Stimulated activated CD8-positive, alpha-beta memory T cell treated with anti-CD3 and anti-CD28 coated beads, Interleukin-2, amount 100 ng/mL, for 1 hour (primary cell): ENCODE measurements at places on chromosomes 16 and 17.

DNA sequence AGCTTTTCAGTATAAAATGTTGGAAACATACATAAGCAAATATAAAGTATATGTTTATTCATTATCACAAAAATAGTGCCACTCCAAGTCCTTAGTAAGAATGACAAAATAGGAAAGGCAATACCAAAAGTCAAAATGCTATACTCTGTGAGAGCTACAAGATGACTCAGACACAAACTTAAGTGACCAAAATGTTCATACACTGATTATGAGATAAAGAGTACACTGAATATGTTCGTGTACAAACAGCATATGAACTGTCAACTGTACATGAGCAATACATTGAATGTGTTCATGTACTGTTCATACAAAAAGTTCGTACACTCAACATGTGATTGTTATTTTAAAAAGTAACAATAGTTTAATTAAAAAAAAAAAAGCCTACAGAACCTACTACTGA lies 103.3 kb downstream of the CA4 start:
- no peak for DNase-seq

DNA sequence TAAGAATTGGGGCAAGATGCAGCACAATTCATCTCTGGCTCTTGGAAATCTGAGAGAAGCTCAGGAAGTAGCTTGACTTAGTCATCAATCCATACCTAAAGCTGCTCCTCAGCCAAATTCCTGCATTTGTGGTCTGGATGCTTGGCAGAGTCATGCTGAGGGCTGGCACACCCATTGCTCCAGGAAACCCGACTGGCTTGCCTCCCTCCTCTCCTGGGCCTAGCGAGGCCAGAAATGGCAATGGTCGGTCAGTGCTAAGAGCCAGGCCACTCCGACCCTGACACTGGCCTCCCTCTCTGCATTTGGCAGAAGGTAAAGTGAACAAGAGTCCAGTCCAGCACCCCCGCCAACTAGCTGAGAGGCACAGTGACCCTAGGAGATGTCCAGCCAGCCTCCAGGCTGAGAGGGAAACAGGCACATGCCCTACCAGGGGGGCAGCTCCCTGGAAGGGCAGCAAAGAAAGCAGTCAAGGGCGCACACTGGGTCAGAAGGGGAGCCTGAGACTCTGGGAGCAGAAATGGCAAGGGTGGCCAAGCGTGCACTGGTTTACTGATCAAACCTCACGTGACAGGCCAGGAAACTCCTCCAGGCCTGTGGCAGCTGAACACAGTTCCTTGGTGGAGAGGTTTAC lies 10.0 kb downstream of the POLDIP2 start:
- no peak for DNase-seq

GRCh38 chr16:67050796-67051195 lies 21.8 kb downstream of the CBFB start:
- DNase-seq, result no peak

DNA sequence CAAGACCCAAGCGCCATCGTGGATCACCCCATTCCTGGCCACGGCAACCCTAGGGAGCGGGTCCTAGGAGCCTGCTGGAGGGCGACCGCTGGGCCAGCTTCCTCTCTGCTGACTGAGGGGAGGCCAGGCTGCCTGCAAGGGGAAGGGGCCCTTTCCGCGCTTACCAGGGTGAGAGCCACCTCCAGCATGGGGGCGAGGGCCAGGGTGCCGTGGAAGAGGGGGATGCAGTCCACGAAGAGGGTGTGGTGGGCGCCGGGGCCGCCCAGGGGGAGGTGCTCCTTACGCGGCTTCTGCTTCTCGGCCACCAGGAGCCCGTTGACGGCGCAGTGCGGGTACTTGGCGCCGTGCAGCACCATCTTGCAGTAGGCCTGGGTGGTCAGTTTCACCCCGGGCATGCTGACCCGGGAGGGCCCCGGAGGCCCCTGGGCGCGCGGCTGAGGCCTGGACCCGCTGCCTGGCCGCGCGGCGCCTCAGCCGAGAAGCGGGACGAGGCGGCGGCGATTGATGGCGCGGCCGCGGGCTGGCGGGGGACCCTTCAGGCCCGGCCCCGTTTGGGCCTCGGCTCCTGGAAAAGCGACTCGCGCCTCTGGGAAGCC lies 345 bp downstream of the EMC8 start:
- no peak for DNase-seq

- DNase-seq, result no peak
These were observed 11.0 kb downstream of the HEXIM2 start for GRCh38 chr17:45172541-45173286.

GRCh38 chr17:49881054-49881402 lies 33.2 kb upstream of the TAC4 start:
- no peak for DNase-seq

GRCh38 chr17:17084317-17084835 lies 42.1 kb downstream of the MPRIP start:
- no peak for DNase-seq

DNA sequence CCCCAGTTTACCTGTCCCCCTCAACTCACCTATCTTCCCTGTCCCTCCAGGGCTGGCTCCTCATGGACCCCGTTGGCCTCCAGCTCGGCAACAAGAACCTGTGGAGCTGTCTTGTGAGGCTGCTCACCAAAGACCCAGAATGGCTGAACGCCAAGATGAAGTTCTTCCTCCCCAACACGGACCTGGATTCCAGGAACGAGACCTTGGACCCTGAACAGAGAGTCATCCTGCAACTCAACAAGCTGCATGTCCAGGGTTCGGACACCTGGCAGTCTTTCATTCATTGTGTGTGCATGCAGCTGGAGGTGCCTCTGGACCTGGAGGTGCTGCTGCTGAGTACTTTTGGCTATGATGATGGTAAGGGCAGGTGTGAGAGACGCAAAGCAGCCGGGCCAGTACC lies 31.3 kb downstream of the NLRC5 start:
- DNase-seq, result no peak

DNA sequence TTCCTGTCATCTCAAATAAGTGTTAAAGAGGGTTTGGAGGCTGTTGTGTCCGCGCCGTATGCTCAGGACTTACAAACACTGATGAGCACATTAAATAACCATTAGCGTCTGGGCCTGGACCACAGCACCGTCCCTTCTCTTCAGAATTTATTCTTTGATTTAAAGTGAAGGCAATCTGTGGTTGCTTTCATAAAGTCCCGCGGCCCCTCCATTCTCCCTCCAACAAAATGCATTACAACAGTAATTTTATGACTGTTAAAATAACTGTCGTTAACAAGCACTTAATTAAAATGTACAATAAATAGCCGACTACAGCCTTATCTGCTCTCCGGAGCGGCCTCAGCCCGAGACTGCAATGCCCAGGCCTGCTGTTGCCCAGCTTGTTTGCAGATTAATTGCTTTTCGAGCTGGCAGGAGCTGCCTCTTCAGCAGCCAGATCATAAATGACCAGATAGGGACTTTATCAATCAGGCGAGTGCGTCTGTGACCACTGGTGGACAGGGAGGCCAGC lies 30.6 kb upstream of the IRX3 start:
- no peak for DNase-seq

- DNase-seq, result no peak
These were observed 53.5 kb upstream of the PABPN1L start for GRCh38 chr16:88919936-88920335.

- no peak for DNase-seq
These were observed 137.2 kb downstream of the C16orf78 start for GRCh38 chr16:49510654-49511305.

- no peak for DNase-seq
These were observed 1.8 kb upstream of the NUBP1 start for GRCh38 chr16:10741844-10742243.

GRCh38 chr16:76676356-76676755 lies 399.2 kb downstream of the CNTNAP4 start:
- DNase-seq, result no peak

DNA sequence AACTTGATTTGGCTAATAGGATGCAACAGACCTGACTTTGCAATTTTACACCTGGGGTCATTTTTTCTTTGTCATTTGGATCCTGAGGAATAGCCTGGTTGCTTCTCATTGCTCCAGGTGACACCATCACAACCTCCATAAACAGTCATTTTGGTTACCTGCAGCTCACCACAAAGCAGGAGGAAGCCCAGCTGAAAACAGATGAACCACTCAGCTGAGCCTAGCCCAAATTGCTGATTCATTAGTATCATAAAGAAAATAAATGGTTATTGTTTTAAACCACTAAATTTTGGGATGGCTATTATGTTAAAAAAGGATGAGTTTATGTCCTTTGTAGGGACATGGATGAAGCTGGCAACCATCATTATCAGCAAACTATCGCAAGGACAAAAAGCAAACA lies 841.0 kb upstream of the EEF2KMT start:
- no peak for DNase-seq

GRCh38 chr16:58128181-58128631 lies 975 bp downstream of the CFAP20 start:
- DNase-seq, result no peak

DNA sequence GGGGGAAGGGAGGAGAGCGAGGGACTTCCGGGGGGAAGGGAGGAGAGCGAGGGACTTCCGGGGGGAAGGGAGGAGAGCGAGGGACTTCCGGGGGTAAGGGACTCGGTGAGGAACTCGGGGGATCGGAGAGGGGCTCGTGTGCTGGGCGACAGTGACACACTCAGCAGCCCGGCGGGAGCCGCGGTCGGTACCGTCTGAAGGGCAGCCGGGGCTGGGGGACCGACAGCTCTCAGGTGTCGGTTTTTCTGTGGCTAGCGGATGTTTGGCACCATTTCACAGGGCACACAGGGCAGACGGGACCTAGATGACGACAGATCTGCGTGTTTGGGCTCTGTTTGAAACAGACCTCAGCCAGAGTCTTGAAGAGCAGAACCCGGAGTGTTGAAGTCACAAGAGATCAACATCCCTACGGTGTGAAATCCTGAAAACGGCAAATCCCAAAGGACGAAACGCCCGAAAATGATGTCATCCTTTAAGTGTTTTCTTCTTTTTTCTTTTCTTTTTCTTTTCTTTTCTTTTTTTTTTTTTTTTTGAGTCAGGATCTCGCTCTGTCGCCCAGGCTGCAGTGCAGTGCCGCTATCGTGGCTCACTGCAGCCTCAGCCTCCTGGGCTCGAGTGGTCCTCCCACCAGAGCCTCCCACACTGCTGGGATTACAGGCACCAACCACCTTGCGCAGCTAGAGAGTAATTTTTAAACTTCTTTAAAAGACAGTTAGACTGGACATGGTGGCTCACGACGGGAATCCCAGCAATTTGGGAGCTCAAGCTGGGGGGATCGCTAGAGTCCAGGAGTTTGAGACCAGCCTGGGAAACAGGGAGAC lies 23.9 kb downstream of the ZNF778 start:
- DNase-seq, result peak; percentile 57

- no peak for DNase-seq
These were observed 23.3 kb upstream of the RASL10B start for GRCh38 chr17:35708149-35708548.

GRCh38 chr16:65284626-65285025 lies 162.8 kb upstream of the CDH11 start:
- DNase-seq, result no peak

DNA sequence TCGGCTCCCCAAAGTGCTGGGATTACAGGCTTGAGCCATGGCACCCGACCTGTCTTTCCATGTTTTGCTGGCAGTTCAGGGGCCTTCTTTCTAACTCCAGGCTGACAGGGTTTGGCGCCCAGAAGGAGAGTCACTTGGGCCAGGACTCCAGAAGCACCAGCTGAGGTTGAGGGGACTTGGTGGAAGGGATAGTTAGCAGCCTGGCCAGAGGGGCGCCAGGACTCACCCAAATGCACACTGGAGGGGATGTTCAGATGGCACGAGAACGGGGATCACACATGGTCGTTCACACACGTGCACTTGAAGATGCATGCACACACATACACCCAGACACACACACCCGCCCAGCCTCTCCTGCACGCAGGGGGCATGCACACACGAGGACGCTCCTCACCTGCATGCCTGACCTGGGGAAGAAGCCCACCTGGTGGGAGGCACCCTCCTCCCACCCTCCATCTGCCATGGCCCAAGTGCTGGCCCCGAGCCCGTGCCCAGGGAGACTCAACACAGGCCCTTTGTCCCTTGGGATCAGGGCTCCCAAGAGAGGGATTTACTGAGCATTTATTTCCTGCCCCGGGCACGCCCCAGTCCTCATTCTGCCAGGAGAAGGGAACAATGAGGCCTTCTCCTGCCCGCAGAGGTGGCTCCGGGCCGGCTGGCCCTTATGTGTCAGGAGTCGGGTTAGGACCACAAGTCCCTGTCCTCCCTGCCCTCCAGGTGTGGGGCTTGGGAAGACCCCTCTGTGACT lies 2.3 kb upstream of the PRSS21 start:
- no peak for DNase-seq
